NCI-H748 treated with DMSO at 0.1 percent for 48 hours (cell line): ENCODE measurements at places on chromosomes 3 and 15.

GRCh38 chr15:49047456-49047855 lies 1.2 kb upstream of the SECISBP2L start:
- no peak for DNase-seq

DNA sequence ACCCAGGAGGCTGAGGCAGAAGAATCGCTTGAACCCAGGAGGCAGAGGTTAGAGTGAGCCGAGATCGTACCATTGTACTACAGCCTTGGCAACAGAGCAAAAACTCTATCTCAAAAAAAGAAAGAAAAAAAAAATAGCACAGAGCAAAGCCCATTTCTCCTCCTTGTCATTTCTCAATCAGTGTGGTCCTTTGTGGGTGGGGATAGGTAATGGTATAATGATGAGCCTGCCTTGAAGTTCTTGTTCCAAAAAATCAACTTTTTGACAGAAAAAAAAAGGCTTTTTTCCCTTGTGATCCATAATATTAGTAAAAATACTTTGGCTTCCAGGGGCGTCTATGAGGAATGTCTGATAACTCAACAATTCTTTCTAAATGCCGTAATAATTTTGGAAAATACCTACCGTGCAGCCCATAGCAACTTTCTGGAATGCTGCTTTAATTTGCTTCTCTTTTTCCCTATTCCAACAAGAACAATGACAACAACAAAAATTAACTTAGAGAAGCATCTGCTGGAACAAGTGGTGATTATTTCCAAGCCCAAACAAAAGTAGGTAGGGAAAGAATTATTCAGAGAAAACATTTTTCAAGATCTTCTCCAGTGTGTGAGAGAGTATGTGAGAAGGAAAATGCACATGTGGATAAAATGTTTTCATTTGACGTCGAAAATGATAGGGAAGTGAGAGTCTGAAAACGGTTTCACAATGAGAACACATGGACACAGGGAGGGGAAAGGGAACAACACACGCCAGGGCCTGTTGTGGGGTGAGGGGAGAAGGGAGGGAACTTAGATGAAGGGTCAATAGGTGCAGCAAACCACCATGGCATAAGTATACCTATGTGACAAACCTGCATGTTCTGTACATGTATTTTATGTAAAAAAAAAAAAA lies 337.8 kb downstream of the RBMS3 start:
- DNase-seq, result no peak

DNA sequence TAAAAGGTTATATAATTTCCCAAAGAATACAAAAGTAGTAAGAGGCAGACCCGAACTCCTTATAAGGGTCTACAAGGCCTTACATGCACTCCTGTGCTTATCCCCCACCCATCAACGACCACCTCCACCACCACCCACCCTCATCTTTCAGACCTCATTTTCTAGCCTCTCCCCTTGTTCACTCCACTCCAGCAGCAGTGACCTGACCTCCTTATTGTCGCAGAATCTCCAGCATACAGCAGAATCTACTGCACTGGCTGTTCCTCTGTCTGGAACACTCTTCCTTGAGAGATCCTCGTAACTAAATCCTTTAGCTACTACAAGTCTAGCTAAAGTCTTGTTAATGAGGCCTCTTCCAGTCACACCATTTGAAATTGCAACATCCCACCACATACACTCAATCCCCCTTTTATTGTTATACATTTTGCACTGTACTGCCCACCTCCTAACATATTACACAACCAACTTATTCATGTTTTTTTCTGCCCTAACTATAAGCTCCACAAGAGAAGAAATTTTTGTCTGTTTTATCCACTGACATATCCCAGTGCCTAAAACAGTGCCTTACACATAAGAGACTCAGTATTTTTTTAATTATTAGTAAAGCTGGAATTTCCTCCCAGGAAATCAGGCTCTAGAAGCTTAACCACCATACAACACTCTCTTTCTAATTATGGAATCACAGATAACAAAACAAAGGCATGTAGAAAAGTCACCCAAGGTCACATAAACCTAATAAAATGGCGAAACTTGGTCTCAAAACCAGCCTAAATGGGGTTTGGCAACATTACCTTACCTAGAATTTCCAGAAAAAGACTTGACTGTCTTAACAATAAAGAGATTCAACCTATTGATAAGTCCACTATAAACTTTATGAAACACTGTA lies 40.2 kb downstream of the ZNF148 start:
- DNase-seq, result no peak

GRCh38 chr15:101372149-101372577 lies 77.1 kb upstream of the SNRPA1 start:
- no peak for DNase-seq

- DNase-seq, result no peak
These were observed 27.4 kb downstream of the SEC22A start for GRCh38 chr3:123229145-123229544.

DNA sequence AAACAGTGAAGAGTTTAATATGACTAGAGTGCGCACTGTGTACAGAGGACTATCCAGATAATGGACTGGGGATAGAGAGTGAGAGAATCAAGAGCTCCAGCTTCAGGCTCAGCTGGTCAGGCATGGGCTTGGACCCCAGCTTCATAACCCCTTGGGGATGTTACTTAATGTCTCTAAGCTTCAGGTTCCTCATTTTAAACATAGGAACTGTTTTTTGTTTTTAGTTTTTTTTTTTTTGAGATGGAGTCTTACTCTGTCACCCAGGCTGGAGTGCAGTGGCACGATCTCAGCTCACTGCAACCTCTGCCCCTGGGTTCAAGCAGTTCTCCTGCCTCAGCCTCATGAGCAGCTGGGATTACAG lies 9.9 kb upstream of the BRPF1 start:
- DNase-seq, result no peak

DNA sequence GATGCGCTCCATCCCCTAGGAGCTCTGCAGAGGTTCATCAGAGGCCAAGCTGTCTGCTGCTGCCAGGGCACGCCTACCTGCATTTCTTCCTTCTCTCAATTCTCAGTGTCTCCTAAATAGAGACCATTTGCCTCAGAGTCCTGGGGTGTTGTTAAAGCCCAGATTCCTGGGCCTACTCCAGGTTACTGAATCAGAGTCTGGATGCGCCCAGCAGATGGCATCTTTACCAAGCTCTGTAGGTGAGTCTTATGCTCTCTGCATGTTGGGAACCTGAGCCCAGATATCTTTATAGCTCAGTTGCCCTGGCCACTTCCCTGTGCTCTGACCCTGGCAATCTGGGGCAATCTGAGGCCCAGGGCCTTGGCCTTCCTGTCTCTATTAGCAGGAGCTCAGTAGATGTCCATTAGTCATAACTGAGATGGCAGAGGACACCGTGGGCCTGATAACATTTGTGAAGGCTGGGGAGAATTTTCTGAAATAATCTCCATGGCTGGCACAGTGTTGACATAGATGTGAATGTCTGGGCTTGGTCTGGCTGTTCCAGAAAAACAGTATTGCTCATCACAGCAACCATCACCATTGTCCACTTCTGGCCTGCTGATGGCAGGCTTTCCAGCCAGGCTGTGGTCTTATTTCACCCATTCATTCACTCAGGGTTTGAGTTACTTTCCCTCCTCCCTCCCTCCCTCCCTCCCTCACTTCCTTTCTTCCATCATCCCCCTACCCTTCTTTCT lies 13.3 kb upstream of the RBP1 start:
- DNase-seq, result no peak

GRCh38 chr3:173770011-173770410 lies 372.5 kb downstream of the NLGN1 start:
- DNase-seq, result no peak

- no peak for DNase-seq
These were observed 5.2 kb upstream of the MPI start for GRCh38 chr15:74884428-74885223.

- DNase-seq, result no peak
These were observed 366.7 kb downstream of the NSUN3 start for GRCh38 chr3:94429517-94429916.

GRCh38 chr3:61929617-61930016 lies 368.2 kb downstream of the PTPRG start:
- DNase-seq, result no peak

- no peak for DNase-seq
These were observed 45.5 kb upstream of the SLC41A3 start for GRCh38 chr3:126129398-126129891.

GRCh38 chr3:165254812-165255211 lies 58.6 kb upstream of the SLITRK3 start:
- peak; percentile 51 for DNase-seq

GRCh38 chr15:100809151-100809550 lies 70.5 kb upstream of the ALDH1A3 start:
- no peak for DNase-seq

DNA sequence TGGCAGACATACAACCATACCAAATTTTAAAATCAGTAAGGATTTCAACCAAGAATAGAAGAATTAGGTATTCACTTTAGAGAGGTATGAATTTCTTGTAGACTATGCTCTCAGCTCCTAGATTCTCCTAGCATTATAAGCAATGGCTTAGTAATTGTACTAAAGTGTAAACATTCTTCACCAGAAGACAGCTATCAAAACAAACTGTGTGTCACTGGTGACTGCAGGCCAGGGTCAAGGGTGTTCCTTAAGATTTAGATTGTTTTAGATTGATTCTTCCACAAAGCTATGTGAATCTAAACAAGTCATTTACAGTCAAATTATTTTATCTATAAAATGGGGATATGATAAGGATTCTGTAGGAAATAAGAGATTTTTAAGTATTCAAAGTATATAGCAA lies 23.1 kb upstream of the GP5 start:
- no peak for DNase-seq

- peak; percentile 9 for DNase-seq
These were observed 100.5 kb downstream of the CGGBP1 start for GRCh38 chr3:87958289-87958688.

GRCh38 chr3:53803816-53804695 lies 42.2 kb downstream of the CHDH start:
- no peak for DNase-seq

DNA sequence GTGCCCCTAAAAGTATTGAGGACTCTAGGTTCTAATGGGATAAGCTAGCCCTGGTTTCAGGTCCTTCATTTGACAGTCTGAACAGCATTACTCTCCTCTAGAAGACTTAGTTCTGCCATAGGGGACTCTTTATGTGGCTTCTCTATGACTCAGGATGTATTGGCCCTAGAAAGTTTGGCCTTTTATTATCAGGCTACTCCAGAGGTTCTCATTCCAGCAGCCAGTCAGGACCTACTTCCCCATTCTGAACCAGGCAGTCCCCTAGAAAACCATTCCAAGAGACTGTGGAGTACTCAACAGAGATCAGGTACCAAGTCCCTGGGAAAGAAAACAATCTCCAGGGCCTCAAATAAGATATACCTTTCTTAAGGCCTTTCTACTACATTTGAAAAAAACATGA lies 157.9 kb upstream of the TSPAN3 start:
- DNase-seq, result no peak

DNA sequence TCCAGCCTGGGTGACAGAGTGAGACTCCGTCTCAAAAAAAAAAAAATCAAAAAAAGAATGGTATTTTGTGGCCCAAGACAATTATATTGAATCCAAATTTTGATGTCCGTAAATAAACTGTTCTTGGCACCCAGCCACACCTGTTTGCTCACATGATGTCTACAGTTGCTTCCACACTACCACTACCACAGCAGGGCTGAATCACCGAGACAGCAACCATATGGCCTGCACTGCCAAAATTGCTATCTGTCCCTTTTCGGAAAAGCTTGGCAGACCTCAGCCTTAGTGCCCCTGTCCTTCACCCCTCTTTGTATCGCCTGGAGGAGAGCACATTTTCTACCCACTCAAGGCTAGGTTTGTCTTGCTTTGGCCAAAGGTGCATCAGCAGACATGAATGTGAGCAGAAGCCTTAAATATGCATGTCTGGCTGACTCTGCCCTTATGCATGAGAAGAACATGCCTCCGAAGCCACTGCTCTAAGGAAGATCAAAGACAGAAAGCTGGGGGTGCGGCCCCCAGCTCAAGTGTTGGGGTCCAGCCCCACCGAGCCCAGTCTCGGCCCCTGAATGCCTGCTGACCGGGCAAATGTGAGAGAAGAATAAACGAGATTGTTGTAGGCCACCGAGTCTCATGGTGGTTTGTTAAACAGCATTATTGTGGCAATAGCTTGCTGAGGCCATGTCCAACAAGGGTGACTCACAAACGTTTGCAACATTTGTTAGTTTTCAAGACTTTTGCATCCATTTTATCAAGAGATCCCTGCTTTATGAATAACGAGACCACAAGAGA lies 108.1 kb downstream of the TPRA1 start:
- DNase-seq, result no peak

- DNase-seq, result no peak
These were observed 476.1 kb downstream of the SHQ1 start for GRCh38 chr3:72372161-72372560.

GRCh38 chr3:101861789-101862415 lies 12.6 kb downstream of the NFKBIZ start:
- DNase-seq, result no peak

DNA sequence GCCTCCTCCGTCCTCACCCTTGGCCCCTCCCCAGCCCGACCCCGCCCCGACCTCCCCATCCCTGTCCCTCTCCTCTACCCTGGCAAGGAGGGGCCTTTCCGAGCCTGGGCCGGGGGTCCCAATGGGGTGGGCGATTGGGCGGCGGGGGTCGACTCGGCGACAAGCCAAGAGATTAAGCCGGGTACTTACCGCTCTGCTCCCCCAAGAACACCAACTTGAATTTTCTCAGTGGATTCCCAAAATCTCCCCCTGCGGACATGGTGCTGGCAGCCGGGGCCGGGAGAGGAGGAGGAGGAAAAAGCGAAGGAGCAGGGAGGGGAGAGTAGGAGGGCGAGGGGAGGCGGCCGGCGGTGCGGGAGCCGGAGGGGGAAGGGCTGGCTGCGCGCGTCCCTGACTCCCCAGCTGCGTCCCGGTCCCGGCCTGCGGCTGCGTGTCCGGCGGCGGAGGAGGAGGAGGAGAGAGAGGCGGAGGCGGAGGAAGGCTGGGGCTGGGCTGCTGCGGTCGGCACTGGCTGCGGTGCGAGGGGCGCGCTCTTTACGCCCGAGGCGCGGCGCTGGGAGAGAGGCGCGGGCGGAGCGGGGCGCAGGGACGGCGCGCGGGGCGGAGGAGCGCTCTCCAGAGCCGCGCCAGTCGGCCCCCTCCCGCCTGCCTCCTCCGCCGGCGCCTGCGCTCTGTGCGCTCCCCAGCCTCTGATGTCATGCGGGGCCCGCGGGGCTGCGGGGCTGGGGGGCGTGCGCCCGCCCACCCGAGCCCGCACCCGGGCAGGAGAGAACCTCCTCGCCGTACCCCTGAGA lies at the start of gene RAB6B:
RAB6B (minus strand) TSS at position 675 of the 794 bp plus-strand sequence; CDS start at position 259, 416 bp downstream.
- DNase-seq, result peak; percentile 13

DNA sequence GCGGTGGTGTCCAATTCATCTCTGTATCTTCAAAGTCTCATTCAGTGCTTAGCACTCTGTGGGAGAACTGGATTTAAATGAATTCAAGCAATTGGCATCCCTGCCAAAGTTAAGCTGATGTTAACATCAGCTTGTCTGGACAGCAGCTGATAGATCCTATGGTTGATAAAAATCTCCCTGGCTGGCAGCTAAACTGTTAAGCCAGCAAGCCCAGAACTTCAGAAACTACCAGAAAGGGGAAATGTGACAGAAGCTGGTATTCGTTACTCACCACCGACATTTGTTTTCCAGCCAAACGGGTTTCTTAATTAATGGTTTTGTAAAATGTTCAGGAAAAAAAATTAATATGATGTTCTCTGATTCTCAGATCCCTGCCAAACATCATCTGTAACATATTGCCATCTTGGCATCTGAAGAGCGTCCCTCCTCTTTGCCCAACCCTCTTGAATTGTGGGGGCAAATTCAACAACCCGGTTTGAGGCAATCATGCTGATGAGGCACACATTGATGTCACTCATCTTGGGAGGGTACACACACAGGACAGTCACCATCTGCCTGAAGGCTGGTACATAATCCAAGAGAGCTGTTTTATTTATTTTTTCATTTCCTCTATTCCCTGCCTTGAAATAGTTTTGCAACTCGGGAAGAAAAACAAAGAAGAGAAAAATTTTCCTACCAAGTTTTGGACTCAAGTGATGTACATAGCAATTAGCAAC lies 76.3 kb upstream of the ABHD17C start:
- DNase-seq, result no peak

- DNase-seq, result no peak
These were observed 17.4 kb downstream of the POLG start for GRCh38 chr15:89317186-89317720.
